H9 (cell line): ENCODE measurements at places on chromosomes 2 and 18.

- no peak for DNase-seq
These were observed 2.4 kb downstream of the FHL2 start for GRCh38 chr2:105396254-105397024.

DNA sequence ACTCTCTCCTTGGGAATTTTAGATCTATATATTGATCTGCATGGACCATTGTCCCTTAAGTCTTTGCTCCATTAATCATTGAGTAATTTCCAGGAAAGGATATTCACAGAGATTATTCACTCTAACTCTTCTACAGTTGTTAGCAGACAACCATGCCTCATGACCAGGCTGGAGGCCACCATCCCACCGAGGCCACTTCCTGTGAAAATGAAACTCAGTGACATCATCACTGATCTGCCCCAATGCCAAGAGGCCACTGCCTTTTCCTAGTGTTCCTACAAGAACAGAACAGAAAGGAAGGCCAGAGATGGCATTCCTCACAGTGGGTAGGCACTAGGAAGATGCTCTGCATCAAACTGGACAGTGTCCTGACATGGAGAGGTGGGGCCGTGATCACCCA lies 161.3 kb downstream of the DTNA start:
- DNase-seq: no peak

- DNase-seq: peak; percentile 22
These were observed 127.3 kb upstream of the GPC1 start for GRCh38 chr2:240308111-240308651.

GRCh38 chr18:7846335-7846734 lies 279.2 kb downstream of the PTPRM start:
- DNase-seq: no peak

GRCh38 chr2:3959372-3959771 lies 256.0 kb downstream of the DCDC2C start:
- DNase-seq: no peak

GRCh38 chr2:239551206-239551605 lies 150.4 kb upstream of the HDAC4 start:
- DNase-seq: no peak

GRCh38 chr2:72289736-72290135 lies 142.1 kb upstream of the CYP26B1 start:
- no peak for DNase-seq

DNA sequence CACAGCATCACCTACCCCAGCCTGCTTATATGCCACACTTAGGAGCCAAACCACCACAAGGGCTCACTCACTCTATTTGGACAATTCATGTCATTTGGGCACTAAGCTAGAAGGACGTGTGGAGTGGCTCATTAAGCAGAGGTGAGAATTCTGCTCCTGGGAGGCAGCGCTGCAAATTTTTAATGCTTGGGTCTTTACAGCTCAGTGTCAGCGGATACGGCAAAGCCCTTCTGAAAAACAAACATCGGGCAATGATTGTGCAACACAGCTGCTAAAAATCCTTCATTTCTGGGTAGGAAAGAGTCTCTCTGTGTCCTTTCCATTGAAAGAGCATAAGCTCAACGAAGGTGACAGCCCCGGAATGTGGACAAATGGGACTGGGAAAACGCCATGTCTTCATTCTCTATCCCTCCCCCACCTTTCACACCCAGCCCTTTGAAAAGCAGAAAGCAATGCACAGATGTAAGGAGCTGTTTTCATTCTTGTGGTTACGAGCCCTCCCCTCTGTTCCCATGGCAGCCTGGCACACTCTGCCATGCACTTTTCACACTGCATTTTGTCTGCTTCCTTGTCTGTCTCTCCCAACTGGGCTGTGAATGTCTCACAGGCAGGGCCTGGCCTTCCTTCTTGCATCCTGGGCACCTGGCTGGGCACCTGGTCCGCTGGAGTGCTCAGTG lies 16.0 kb downstream of the TMEM177 start:
- DNase-seq: no peak

DNA sequence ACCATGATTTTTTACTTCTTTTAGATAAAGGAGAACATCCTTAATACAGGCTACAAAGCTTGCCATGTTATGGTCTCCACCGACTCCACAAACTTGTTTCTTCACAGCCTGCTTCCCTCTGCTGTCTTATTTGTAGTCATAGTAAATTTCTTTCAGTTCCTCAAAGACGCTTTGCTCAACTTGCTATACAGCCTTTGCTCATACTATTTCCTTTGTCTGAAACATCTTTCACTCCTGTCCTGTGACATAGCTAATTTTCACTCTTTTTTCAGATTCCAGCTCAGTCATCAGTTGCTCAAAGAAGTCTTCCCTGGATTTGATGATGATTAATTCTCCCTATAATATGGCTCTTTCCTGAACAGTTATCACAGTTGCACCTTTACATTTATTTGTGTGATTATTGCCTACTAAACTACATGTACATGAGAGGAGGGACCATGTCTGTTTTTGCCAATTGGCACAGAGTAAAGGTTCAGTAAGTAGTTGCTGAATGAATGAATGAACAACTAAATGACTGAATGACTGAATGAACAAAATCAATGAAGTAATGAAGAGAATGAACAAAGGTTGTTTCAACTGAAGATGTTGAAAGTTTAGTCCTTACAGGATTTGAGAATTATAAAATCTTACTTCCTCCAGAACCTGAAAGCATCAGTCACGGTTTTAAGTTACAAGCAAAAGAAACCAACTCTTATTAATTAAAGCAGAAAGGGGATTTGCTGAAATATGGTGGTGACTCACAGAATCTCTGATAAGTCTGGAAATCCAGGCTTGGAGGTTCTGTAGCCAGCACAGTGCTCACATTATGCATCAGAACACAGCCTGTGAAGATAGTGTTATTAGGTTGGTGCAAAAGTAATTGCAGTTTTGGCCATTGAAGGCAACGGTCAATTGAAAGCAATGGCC lies 186.4 kb upstream of the FAM98A start:
- no peak for DNase-seq

DNA sequence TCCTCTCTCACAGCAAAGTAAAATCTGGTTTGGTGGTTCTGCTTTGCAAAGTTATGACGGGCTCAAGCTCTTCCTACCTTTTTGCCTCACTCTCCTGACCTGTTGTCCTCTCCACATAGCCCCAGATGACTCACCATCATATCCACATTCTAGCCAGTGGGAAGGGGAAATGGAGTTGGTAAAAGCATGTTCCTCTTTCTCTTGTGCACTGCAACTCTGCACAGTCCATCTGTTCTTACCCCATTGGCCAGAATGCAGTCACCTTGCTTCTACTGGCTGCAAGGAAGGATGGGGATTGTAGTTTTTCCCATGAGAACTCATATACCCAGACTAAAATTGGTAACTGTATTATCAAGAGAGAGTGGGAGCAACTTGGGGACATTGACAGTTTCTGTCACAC lies 50.4 kb upstream of the SMIM21 start:
- no peak for DNase-seq

GRCh38 chr2:133605766-133606137 lies 37.5 kb upstream of the NCKAP5 start:
- DNase-seq: no peak

GRCh38 chr2:24493713-24494112 lies 2.7 kb downstream of the NCOA1 start:
- DNase-seq: no peak

DNA sequence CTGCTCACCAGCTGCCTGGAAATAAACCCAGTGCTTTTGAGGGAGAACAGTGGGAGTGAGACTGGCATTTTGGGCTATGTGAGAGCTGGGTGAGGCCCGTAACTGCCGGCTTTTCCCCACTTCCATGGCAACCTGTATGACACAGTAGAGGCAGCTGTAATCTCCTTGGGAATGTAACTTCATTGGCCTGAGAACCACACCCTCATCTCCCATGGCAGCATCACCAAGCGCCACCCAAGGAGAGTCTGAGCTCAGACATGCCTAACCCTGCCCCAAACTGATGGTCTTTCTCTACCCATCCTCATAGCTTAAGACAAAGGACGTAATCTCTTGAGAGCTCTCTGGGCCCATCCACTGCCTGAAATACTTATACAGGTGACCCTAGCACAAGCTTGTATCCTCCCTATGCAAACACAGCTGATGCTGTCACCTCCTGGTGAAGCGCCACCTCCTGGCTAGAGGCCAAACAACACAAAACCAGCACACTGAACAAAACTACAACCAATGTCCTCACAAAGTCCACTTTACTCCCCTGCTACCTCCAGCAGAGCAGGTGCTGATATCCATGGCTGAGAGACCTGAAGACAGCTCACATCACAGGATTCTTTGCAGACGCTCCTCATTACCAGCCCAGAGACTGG lies 763.4 kb upstream of the NRXN1 start:
- DNase-seq: peak; percentile 82
